ENCODE measurements at places on chromosomes 3 and 15.

DNA sequence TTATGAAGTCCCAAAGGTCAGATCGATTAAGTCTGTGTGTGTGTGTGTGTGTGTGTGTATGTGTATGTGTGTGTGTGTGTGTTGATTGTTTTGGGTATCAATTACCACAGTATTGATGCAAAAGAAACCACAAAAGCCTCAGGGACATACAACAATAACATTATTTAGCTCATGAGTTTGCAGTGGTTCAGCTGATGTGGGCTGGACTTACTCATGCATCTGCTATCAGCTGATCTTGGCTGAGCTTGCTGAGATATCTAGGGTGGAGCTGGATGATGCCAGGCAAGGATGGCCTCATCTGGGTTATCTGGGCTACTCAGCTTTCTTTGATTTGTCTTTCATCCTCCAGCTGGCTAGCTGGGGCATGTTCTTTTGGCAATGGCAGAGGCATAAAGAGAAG, 82.4 kb upstream of the PRR23C start:
- DNase-seq, result no peak

DNA sequence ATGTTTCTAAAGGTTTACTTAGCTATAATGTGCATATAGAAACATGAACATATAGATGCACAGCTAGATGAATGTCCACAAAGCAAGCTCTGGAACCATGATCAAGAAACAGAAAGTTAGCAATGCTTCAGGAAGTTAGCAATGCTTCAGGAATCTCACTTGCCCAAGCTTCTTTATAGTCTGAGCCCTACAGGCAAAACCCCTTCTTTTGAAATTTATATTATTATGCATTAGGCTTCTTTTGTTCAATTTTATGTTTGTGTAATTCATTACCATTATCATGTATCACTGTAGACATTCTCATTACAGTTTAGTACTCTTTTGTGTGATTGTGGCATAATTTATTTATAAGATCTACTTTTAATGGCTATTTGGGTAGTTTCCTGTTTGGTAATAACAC, 286.4 kb upstream of the BCHE start:
- DNase-seq, result no peak

DNA sequence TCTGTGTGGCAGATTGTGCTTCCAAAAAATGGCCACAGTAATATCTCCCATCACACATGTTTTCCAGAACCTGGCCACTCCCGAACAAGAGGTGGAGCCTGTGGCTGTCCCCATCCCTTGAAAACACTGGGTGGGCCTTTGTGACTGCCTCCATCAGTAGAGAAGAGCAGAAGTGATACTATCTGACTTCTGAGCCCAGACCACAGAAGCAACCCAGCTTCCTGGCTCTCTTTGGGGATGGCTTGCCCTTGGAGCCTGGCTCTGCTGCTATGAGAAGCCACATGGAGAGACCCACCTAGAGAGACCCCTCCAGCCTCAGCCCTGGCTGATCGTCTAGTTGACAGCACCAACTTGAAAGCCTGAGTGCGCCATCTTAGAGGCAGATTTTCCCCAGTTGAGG, 39.8 kb upstream of the CMTM8 start:
- no peak for DNase-seq

- DNase-seq, result no peak
These were observed 22.7 kb downstream of the SACM1L start for GRCh38 chr3:45711931-45712330.

- DNase-seq, result peak; percentile 73
These were observed 8.5 kb downstream of the SHOX2 start for GRCh38 chr3:158097593-158098308.

DNA sequence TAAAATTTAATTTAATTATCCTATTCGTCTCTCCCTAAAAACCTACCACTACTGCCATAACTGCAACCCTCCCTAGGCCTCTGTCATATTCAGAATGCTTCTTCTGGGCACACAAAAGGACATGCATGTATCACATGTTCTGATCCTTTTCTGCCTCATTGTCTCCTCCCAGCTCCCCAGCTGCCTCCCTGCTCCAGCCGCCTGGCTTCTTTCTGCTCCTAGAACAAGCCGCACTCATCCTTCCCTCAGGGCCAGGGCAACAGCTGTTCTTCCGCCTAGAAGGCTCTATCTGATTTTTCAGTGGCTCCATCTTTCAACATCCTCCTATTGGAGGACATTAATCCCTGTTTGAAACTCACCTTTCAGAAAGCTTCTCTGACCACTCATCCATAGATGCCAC, 38.6 kb downstream of the TMED3 start:
- no peak for DNase-seq

DNA sequence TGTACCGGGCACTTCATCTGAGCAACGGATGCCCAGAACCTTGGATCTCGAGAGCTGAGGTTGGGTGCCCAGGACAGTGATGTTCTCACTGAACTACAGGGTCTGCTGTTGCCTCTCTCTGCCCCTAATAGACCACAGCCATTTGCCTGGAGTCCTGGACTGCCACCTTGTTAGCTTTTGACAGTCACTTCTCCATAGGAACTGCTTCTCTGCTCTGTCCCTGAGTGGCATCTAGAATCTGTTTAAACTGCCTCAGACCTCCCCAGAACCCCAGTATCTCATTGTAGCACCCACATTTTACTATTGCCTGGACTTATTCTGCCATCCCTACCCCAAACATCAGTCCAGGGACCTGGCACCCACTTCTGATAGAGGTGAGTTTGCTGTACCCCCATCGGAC, 194.4 kb downstream of the SLCO3A1 start:
- no peak for DNase-seq

GRCh38 chr3:42050126-42050525, 41.0 kb upstream of the TRAK1 start:
- no peak for DNase-seq

DNA sequence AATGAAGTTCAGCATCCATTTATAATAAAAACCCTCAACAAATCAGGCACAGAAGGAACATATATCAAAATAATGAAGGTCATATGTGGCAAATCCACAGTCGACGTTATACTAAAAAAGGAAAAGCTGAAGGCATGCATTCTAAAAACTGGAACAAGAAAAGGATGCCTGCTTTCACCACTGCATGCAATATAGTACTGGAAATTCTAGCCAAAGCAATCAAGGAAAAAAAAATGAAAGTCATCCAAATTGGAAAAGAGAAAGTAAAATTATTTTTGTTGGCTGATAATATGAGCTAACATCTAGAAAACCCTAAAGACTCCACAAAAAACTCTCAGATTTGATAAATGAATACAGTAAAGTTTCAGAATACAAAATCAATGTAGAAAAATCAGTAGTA, 1123.2 kb downstream of the TBL1XR1 start:
- no peak for DNase-seq

GRCh38 chr15:81085898-81086297, 48.2 kb upstream of the CFAP161 start:
- DNase-seq, result no peak

- DNase-seq, result no peak
These were observed 38.3 kb upstream of the IGSF10 start for GRCh38 chr3:151499168-151499567.

DNA sequence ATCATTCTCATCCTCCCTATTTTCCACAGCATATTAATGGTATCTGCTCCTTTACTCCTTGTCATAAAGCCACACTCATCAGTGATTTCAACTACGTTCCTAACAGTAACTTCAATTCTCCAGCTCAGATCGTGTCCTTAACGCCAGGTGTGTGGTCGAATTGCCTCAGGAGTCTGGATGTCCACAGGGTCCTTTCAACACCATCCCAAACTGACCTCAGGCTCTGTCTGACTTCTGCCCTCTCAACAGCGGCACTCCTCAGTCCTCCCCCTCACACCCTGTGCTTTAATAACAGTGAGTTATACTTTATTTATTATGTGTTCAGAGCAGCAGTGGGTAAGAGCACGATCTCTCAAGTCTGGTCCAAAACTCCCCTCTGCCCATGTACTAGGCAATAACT, 42.4 kb downstream of the ST3GAL6 start:
- DNase-seq, result no peak

DNA sequence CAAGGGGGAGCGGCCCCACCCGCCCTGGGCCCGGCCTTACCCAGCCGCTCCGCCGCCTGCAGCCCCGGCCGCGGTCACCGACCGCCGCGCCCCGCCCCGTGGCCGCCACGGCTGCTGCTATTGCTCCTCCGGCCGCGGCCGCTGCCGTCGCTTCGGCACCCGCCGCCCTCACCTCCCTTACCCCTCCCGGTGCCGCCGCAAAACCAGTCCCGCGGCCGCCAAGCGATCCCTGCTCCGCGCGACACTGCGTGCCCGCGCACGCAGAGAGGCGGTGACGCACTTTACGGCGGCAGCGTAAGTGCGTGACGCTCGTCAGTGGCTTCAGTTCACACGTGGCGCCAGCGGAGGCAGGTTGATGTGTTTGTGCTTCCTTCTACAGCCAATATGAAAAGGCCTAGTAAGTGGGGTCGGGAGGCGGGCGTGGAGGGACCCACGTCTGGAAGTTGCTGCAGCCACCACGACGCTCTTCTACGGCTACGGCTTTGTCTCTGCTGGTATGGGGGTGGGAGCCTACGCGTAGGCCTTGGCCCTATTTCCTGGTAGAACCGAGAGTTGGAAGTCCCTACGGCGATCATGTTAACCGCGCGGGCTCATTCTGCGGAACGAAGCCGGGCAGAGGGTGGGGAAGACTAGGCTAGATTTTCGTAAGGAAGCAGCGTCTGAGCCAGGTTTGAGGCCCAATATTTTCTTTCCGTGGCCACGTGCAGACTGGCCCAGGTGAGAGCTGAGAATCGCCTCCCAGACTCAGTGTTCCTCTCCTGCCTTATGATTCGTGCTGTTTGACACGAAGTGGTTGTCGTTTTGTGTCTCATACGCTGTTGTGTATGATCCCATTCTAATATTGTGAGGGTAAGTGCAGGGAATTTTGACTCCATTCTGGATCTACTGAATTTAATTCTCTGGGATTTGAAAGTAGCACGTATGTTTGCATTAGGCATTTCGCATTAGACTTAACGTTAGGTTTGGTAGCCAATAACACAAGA, at the start of the genes GNL3 and PBRM1:
Gene GNL3, plus strand, starts transcription at position 324 of the 983 bp plus-strand sequence. Its CDS starts 61 bp downstream, at position 385.
Gene PBRM1, minus strand, starts transcription at position 205 of the 983 bp plus-strand sequence.
- DNase-seq, result peak; percentile 96

- no peak for DNase-seq
These were observed 78.7 kb downstream of the ISG20 start for GRCh38 chr15:88717382-88718031.

DNA sequence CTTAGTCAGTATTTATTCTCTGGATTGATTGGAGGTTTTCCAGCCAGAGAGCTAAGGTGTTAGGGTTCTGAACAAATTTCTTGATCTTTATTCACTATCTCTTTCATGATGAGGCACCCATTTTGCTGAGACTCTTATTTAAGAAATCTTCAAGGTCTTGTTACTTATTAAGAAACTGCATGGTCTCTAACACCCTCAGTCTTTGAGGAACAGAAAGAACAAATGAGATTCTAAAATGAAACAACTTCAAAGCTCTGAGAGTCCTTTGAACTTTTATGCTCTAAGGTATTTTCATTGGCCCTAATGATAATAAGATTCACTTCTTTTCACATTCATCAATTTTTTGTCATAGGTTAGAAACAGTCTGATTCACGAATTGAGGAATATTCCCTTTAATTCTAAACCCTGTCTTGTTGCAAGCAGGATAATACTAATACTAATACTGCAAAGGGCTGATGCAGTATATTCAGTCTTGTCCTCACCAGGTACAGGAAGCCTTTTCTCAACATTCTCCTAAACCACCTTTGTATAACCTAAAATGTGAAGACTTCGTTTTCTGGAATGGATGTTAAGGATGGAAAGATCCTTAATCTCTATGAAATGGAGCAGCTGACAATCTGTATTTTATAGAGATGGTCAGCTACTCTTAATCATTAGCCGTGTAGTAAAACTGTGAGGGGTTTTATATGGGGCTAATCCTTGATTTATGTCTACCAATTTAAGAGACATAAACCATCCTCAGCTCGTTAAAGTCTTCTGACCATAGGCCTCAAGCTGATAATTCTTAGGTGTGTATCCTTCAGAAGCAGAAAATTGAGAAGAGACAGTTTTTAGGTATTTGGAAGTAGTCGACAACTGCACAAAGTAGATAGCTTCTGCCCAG, 198.3 kb downstream of the OTOL1 start:
- no peak for DNase-seq

DNA sequence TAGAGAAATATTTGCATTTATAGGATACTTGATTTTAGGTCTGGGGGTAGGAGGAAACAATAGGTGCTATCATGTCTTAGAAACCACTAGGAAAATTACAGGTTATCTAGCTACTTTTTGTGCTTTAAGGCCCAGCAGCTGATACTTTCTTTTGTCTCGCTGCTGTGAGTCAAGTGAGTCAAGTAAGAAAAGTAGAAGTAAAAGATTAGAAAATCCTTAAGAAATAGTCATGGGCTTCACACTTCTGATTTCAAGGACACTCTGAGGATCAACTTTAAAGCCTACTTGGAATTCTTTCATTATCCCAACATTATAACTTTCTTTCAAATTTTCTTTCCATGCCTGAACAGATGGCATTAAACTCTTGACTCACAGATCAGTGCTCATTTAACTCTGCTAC, 95.2 kb upstream of the RBMS3 start:
- no peak for DNase-seq

DNA sequence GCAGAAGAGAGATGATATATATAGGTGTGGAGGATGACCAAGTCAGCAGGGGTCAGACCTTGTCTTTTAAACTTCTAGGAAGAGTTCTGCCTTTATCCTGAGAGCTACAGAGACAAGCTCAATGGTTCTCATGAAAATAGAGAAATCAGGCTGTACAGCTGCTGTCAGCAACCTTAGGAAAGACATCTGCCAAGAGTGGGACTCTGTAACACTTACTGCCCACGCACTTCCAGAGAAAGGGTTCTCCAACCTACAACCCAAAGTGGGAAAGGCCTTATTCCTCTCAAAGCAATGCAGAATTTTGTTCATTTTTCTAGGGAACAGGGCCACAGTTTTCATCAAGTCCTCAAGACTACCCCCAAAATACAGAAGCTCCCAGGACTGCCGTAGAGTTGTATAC, 138.7 kb downstream of the STT3B start:
- no peak for DNase-seq

- no peak for DNase-seq
These were observed 129.1 kb downstream of the RAP2B start for GRCh38 chr3:153291059-153291685.

DNA sequence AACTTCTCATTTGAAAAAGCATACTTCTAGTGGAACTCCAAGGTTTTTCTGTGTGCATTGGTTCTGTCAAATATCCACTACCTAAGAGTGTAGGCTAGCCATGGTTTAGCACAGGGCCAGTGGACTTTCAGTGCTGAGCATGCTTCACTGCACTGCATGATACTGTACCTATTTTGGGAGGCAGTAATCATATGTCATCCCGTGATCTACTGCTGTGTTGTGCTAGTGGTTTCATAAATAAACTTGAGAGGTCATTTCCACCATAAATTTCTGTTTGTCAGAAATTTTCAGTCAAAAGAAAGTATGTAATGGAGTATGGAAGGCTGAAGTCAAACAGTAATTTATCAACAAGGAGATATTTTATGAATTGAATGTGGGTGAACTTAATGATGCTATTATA, 203.6 kb downstream of the ROBO1 start:
- no peak for DNase-seq

Measured in GDM1 (cell line).